ENCODE measurements at places on chromosomes 11 and 22. TPM values are rescaled to one million over a fixed set of nuclear protein-coding genes. Genes with fewer than 3 reads are reported as not detected.
A peak's percentile ranks its signal among the peaks of the same experiment; 100 is the strongest.

GRCh38 chr22:36288571-36289405, 35.9 kb downstream of the APOL1 start:
- no peak for DNase-seq

DNA sequence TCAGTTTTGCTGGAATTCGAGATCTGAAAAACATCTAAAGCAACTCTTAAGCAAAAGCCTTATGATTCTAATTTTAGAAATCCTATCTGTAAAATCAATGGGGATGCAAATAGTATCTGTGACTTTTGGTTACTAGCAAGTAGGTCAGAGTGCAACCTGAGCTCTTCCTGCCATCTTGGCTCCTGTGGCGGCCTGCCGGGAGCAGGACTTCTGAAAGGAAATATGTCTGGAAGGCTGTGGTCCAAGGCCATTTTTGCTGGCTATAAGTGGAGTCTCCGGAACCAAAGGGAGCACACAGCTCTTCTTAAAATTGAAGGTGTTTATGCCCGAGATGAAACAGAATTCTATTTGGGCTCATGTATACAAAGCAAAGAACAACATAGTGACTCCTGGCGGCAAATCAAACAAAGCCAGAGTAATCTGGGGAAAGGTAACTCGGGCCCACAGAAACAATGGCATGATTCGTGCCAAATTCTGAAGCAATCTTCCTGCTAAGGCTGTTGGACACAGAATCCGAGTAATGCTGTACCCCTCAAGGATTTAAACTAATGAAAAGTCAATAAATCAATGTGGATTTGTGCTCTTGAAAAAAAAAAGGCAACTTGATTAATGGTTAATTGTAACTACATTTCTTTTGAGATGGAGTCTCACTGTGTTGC, 1.7 kb downstream of the SAMM50 start:
- DNase-seq = no peak

- DNase-seq = no peak
These were observed 36.0 kb downstream of the COMMD9 start for GRCh38 chr11:36253238-36253637.

DNA sequence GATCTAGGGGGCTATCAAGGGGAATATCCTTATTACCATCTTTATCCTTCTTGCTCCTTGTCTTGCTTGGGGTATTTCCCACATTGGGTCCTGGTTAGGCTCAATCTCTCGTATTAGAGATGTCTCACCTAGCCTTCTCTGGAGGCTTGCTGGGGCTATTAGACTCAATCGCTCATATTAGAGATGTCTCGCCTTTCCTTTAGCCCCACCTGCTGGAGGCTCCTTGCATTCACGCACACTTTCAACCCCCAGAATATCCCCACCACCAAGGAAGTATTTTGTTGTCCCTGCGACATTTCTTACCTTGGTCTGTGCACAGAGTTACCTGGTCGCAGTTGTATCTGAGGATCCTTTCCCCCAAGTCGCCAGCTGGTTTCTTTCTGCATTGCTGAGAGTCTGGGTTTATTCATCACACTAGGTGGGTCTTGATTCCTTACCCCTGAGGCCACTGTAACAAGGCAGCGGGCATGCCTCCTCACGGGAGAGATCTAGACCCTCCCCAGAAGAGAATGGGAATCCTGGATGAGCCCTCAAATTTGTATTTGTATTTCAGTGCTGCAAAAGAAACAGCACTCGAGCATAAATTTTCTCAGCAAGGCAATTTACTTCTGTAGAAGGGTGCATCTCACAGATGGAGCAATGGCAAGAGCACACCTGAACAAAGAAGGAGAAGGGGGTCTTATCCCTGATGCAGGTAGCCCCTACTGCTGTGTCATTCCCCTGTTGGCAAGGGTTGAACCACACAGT, 15.9 kb upstream of the HYLS1 start:
- DNase-seq = peak; percentile 47

Gene NPTXR
- total RNA-seq = 1.1 TPM

Gene RELT
- 22.0 TPM for total RNA-seq

Measured in activated CD4-positive, alpha-beta T cell treated with anti-CD3 and anti-CD28 coated beads, Interleukin-2, amount 10 ng/mL, durations not matched to agents 7 days and 5 days (primary cell).